Activated T-cell treated with anti-CD3 and anti-CD28 coated beads, Interleukin-2, amount 50 U/mL, for 1 hour (primary cell): ENCODE measurements at places on chromosomes 4 and X.

DNA sequence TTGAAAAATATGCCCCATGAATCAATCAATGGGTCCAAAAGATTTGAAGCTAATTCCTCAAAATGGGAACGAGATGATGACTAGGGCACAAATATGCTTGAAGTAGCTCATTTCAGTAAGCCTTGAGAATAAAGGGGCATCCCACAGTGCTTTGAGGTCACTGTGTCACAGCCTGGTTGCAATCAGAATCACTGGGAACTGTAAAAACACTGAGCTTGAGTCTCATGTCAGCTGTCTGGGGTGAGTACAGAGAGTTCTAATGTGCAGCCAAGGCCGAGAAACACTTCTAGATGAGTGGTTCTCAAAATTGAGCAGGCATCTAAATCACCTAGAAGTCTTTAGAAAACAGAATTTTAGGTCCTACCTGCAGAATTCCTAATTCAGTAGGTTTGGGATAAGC lies 120.5 kb upstream of the EGFL6 start:
- no peak for DNase-seq

GRCh38 chr4:121252224-121252806 lies 88.2 kb upstream of the TNIP3 start:
- DNase-seq, result peak; percentile 58

GRCh38 chrX:119942831-119943184 lies 743 bp downstream of the NKAP start:
- no peak for DNase-seq

GRCh38 chr4:151853034-151853433 lies 92.2 kb upstream of the GATB start:
- DNase-seq, result no peak

DNA sequence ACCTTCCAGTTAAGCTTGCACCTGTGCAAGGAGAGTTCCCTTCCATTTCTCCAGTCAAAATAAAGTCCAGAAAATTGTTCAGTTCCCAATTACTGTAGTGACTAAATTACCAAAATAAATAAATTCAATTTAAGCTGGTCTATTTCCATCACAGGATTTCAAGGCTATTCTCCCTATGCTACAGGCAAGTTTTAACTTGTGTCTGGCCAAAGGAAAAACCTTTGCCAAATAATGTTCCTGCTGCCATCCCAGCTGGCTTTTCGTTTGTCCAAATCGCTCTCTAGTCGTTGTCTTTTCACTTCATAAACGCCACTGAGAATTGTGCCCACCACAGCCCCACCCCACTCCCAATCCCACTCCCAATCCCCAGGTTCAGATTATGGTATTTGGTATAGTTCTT lies 2.4 kb downstream of the KCTD8 start:
- no peak for DNase-seq

GRCh38 chr4:176409627-176410026 lies 89.9 kb downstream of the SPCS3 start:
- DNase-seq, result no peak

- DNase-seq, result no peak
Observed at GRCh38 chrX:36908801-36909675, 99.1 kb upstream of the FAM47C start.

- no peak for DNase-seq
Observed at GRCh38 chr4:124902001-124902515, 189.5 kb upstream of the ANKRD50 start.
